BE2C (cell line): ENCODE measurements at places on chromosomes 3 and 15.

DNA sequence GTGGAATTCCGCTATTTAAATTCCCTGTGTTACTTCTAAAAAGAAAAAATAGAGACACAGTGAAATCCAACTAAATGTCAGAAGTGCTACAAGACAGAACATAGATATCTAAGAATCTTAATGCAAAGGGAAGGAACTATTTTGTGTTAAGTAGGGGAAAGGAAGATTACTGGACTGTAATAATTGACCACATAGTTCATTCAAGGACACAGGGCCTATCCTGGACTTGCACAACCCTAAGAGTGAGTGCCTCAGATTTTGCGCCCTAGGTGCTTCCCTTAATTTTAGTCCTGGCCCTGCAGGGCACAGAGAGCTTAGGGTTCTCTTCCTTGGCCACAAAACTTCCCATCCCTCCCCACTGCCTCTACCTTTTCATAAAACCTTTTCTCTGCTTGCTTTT lies 3.5 kb upstream of the IL20RB start:
- DNase-seq = no peak

DNA sequence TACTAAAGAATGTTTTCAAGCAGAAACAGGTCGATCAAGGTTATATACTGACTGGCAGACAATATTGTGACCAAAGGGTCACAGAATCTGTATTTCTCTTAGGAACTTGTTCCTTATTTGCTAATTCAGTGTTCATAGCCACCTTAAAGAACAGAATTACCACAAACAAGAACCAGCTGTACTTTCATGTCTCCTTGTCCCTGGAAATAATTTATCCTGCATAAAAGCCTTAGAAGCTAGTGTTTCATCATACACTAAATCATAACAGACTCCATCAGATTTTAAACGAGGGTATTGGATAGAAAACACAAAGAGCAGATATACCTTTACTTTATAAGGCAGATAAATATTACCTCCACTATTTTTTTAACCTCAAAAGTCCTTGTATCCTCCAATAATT lies 6.4 kb downstream of the DNAJC19 start:
- no peak for DNase-seq

GRCh38 chr3:129001101-129001805 lies at the start of gene EFCC1:
Gene EFCC1, plus strand, starts transcription at chr3:129001304. Its CDS starts 325 bp downstream, at chr3:129001629.
- DNase-seq = no peak

DNA sequence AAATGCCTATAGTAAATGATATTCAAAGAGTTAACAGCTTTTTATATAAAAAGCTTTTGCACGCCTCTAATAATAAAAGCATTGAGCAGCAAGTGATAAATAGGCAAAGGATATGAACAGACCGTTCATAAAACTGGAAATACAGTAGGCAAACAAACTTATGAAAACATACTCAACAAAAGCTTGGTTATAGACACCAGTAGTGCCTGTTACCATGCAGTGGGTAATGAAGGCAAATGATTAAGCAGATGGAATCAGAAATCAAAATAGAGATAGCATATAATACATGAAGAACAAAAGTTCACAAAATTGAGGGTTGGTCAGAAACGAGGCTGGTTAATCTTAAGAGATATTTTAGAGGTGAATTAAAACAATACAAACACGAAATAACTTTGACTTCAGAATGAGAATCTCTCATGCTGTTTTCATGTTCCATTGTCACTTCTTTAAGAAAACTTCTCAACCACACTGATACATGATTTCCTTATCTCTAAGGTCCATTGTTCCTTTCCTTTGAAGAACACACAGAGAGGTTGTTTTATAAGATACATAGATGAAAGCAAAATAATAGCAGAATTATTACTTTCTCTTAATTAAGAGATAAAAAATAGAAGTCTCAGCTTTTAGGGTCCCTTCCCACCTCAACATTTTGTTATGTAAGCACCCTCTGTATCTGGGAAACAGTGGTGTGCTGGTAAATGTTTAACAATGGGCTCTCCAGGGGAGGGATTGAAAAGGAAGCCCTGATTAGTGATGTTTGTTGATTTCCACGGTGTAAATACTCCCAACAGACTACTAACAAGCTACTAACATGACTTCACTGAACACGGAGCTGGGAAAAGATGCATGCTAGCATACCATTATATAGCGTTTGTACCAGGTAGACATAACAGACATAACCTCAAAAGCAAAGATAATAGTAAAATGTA lies 12.6 kb downstream of the RASGRP1 start:
- DNase-seq = no peak

DNA sequence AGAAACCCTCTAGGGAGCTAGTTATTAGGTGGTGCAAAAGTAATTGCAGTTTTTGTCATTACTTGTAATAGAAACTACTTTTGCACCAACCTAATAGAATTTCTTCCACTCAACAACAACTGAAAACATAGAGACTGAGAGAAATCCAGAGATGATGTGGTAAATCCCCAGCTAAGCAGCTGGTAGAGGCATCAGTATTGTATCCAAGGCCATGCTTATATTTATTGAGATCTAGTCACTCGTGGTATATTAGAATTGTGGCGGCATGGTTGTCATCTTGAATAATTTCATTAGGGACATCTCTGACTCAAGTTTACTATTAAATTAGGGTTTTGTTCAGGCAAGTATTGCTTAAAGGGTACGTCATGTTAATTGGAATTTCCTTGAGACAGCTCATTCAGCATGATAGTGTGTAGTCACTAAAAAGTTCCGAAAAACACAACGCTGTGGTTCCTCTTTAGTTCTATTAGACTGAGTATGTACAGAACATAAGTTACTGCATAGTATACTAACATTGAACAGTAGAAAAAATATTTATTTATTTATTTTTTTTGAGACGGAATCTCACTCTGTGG lies 35.3 kb downstream of the PAK2 start:
- DNase-seq = no peak

GRCh38 chr3:105719791-105720190 lies 149.0 kb downstream of the CBLB start:
- DNase-seq = no peak

- DNase-seq = no peak
Observed at GRCh38 chr3:24781454-24781853, 286.8 kb upstream of the THRB start.

DNA sequence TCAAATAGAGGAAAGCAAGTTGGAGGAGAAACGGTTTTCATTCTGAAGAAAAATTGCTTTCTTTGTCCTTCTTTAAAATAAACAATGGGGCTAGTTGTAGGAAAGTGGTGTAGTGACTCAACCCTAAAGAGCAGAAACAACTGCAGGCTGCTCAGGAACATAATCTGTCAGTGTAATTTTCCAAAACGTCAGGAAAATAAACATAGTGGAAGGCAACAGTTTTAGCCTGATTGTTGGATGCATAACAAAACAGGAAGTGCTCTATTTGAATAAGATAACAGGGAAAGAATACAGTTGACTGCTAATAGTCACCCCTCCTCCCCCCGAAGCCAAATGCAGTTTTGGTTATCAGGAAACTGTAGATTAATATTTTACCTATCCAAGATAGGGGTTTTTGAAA lies 167.6 kb downstream of the ECT2 start:
- DNase-seq = no peak

- DNase-seq = no peak
Observed at GRCh38 chr3:178671377-178671776, 135.1 kb downstream of the KCNMB2 start.

- no peak for DNase-seq
Observed at GRCh38 chr3:31391150-31391549, 141.6 kb upstream of the STT3B start.

DNA sequence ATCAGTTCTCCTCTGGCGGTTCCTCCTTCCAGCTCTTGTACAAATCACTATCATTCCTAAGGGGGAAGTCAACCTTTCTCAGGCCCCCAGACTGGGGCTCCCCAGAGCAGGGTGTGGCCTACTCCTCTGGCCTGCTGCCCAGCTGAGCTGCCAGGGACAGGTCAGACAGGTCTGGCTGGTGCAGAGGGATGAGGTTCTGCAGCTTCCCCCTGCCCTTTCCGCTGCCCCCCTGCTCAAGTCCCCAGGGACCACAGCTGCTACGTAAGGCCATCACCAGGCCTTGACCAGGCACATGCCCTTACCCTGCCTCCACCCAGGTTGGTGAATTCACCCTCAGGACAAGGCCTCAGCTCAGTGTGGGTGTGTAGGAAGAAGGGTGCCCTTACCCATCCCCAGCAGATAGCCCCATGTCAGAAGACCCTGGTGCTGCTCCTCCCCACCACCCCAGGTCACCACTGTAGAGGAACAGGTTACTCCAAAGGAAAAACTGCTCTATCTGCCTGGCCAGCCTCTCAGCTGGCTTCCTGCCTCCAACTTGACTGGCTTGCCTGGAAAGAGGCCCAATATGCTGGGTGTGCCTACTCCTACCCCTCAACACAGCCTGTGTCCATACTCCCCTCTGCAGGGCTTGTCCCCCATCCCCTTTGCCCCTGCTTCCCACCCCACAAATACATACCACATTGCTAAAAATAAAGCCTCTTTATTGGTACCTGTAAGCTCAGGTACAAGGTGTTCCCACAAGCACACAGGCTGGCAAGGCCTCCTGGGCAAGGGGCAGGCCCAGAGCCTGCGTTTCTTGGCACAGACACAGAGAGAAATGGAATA lies 12.0 kb downstream of the CSRNP1 start:
- no peak for DNase-seq

DNA sequence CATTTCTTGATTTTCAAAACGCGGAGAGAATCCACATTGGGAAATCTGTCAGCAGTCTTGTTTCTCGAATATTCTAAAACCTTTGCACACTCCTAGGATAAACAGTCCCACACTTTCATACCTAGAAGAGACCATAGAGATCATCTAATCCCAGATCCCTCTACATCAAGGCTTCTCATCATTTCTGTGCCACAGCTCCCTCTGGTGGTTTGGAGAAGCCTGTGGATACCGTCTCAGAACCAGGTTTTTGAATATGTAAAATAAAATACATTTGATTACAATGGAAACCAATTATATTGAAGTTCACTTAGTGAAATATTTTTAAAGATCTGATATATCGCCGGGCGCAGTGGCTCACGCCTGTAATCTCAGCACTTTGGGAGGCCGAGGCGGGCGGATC lies 211.9 kb upstream of the GOLGA6L4 start:
- DNase-seq = peak; percentile 65

DNA sequence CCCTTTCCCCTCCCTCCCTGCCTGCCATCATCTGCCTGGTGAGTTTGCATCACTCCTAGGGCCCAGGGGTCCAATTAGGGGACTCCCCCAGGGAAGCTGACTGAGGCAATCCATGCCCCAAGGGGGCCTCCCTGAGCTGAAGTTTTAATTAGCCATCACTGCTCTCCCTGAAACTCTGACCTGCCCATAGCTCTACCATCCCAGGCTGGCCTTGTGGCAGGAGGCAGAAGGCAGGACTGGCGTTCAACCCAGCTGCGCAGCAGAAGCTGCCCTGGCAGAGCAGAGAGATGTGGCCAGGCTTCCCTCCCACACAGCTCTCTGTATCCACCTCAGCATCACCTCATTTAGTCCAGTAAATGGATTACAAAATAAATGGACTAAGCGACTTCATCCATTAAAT lies 7.7 kb upstream of the C15orf39 start:
- DNase-seq = no peak

- DNase-seq = peak; percentile 63
Observed at GRCh38 chr3:9402410-9403228, 5.2 kb downstream of the SETD5 start.
